ENCODE measurements at places on chromosomes 13 and 19.
A peak's percentile ranks its signal among the peaks of the same experiment; 100 is the strongest.

GRCh38 chr19:47028195-47028601 lies 8.6 kb downstream of the NPAS1 start:
- DNase-seq = no peak

DNA sequence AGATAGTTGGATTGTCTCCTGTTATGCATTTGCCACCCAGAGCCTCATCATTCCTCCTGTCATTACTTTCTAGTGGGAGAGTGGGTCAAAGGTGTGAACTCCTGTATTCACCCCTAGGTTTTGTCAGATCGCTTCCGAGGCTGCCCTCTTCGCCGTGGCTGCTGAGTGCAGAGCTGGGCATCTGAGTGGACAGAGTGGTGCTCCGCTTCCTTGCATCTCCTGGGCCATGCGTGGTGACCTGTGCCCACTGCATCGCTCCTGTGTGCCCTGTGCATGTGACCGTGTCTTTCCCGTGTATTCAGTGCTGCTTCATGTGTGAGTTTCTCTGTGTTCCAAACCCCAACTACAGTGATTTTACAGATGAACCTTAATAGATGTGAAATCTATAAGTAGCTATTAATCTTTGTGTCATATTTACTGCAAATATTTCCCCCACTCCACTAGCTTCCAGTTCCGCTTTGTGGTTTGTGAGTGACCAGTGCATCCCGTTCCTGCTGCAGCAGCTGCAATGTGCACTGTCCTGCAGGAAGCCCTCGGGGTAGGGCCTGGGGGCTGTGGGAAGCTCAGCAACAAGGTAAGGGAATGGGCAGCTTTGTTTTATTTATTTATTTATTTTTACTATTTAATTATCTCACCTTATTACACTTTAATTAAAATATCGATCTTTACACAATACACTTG lies 53.1 kb downstream of the C13orf46 start:
- no peak for DNase-seq

DNA sequence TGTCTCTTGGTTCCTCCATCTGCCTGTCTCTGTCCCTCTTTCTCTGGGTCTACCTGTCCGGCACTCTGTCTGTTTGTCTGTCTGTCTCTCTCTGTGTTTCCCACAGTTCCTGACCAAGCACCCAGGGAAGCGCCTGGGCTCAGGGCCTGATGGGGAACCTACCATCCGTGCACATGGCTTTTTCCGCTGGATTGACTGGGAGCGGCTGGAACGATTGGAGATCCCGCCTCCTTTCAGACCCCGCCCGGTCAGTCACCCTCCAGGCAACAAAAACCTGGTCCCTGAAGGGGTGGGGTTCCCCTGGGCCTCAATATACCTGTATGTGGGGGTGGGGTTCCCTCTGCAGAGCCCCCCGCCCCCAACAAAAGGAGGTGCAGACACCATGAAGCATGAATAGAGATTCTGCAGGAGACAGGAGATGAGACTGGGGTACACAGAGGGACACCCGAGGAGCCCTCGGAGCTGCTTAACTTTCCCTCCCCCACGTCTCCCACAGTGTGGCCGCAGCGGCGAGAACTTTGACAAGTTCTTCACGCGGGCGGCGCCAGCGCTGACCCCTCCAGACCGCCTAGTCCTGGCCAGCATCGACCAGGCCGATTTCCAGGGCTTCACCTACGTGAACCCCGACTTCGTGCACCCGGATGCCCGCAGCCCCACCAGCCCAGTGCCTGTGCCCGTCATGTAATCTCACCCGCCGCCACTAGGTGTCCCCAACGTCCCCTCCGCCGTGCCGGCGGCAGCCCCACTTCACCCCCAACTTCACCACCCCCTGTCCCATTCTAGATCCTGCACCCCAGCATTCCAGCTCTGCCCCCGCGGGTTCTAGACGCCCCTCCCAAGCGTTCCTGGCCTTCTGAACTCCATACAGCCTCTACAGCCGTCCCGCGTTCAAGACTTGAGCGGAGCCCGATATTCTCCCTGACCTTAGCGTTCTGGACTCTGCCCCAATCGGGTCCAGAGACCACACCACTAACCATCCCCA lies 2.6 kb upstream of the CACNG7 start:
- peak; percentile 60 for DNase-seq

GRCh38 chr19:10776900-10777650 lies 58.9 kb downstream of the TMED1 start:
- no peak for DNase-seq

- DNase-seq = no peak
Observed at GRCh38 chr13:46229251-46229650, 17.5 kb downstream of the LRRC63 start.

DNA sequence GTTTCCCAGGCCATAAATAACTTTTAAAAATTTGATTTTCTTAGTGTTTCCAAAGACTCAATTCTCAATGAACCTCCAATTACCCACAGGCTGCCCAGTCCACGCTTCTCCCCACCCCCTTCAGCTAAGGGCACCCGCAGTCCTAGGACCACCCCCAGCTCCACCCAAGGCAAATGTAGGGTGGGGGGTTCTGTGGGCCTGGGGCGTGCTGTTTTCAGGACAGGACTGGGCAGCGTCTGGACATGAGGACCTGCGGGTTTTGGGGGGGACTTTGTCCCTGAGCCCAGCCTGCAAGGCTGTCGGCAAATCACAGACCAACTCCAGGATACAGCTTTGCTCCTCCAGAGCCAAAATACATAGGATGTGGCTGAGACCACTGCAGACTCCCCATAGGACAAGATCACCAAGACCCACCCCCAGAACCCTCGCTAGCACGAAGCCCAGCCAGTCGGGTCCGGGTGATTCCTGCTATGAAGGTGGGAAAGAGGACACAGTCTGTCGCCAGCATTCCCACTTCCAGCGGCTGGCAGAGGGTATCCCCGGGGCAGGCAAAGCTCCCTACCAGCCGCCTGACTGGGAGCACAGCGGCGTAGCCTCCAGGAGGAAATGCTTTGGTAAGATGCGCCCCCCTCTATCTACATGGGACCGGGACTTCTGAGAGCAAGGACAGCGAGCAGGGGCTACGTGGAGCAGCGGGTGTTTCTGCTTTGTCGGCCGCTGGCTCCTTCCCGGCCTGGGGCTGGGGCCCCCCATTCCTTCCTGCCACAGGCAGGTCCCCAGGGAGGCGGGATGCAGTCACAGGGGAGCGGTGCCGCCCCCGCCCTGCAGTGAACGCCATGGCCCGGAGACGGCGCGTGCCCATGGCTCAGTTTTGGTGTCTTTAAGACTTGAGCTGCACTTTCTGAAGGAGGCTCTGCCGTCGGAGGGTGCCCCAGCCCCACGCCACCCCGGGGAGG lies 1.6 kb upstream of the TIMM13 start:
- DNase-seq = no peak

GRCh38 chr19:1082165-1082927 lies 12.8 kb downstream of the POLR2E start:
- DNase-seq = peak; percentile 71

All from activated T-helper 1 cell treated with anti-CD3 and anti-CD28 coated beads, Interleukin-2, amount 50 U/mL, for 16 hours (primary cell).